ENCODE measurements at places on chromosomes 7 and 10. TPM values are rescaled to one million over a fixed set of nuclear protein-coding genes. Genes with fewer than 3 reads are reported as not detected.

DNA sequence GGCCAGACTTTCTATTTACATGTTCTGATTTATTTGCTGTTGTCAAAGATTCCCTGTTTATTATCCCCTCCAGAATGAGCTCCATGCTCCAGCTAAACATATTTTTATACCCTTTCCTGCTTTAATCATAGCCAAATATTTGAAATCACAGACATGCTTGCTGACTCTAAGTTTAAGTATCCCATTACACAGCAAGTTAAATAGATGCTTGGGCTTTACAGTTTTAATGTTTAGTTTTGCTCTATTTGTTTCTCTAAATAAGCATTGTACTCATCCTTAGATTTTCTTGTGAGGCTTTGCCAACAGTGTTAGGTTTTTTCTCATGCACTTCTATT, 196.8 kb downstream of the TAX1BP1 start:
- no peaks in the 10 kb centered on the region for H3K4me1 ChIP-seq
- H3K36me3 ChIP-seq: peaks cover 3% of the 10 kb centered on the region
- H3K4me3 ChIP-seq: no peak overlapping the region
- no peak overlapping the region for H3K27ac ChIP-seq

DNA sequence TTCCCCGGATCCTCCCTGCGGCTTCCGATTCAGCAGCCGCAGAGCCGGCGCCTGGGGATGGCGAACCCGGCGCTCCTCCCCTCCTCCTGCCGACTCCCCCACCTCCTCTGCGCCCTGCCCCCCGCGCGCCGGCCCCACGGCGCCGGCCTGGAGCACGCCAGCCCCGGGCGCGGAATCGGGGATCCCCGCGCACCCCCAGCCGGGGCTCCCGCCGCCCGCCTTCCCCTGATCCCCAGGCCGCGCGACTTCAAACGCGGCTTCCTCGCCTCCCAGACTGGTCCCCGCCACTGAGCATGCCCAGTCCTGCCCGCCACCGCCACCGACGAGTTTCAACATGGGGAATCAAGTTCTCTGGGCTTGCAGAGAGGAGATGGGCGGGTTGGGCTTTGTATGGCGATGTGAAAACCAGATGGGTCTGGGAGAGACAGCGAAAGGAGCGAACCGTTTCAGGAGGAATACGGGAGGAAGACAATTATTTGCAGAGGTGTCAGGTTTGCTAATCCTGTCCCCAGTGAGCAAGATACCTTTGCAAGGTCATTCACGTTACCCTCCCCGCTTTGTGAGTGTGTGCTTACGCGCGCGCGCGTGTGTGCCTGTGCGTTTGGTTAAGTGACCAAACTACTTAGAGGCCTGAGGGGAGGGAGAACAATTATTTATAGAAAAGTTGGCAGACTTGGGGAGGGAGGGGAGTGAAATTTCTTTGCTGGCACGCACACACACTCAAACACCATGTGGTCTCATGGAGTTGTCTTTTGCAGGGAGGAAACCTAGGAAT, at the start of gene PANK1:
Gene PANK1, minus strand, starts transcription at position 276 of the 775 bp plus-strand sequence. CDS start 351 bp downstream, outside the sequence.
- H3K27me3 ChIP-seq: no peaks in the 10 kb centered on the region
- no peaks in the 10 kb centered on the region for H3K4me1 ChIP-seq
- peak; percentile 87 for DNase-seq
- peak within 1 kb of the TSS; percentile 81 for H3K4me3 ChIP-seq

- DNase-seq: no peak
- H3K36me3 ChIP-seq: no peaks in the 10 kb centered on the region
- no peaks in the 10 kb centered on the region for H3K4me1 ChIP-seq
These were observed 18.9 kb upstream of the PRKAR2B start for GRCh38 chr7:107025449-107026103.

DNA sequence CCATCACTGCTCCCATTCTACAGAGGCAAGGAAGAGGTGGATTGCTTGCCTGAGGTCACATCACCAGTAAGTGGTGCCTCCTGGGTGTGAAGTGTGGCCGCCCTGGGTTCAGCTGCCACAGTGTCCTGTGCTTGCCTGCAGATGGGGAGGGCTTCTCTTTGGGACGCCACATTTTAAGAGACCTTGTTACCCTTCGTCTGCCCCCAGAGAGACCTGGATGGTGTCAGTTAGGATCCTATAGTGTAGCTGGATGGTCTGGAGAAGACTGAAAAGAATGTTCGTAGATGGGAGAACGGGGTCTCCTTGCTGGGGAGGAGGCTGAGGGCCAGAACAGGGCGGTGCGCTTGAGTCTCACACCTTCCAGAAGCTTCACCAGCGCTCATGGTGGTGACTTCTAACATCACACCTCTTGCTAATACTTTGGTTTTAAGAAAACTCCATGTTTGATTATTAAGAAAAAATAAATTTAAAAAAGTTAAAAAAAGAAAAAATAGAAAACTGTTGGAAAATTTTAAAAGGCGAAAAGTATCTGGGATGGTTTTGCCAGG, 2.3 kb downstream of the DOCK1 start:
- DNase-seq: peak; percentile 20
- H3K27ac ChIP-seq: no peak overlapping the region
- H3K36me3 ChIP-seq: no peaks in the 10 kb centered on the region
- no peaks in the 10 kb centered on the region for H3K27me3 ChIP-seq
- H3K4me1 ChIP-seq: no peaks in the 10 kb centered on the region

DNA sequence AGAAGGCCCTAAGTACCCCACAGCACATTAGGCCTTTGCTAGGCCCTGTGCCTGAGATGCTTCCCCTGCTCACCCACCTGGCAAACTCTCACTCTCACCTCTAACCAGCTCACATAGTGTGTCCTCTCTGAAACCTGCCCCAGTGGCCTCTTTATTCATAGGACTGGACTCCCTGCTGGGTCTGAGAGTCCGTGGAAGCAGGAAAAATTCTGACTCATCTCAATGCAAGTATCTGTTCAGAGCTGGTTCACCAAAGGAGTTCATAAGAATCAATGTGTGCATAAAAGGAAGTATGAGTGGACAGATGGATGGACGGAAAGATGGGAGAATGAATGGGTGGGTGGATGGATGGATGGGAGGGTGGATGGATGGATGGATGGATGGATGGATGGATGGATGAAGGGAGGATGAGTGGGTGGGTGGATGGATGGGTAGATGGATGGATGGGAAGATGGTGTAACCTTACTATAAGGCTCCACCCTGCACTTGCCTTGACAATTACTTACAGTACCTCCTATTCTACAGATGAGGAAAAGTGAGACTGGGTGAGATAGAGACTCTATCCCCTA, 111.2 kb upstream of the ZMIZ1 start:
- no peaks in the 10 kb centered on the region for H3K36me3 ChIP-seq
- no peak overlapping the region for H3K27ac ChIP-seq
- H3K4me3 ChIP-seq: no peak overlapping the region
- no peaks in the 10 kb centered on the region for H3K27me3 ChIP-seq
- no peak for DNase-seq
- no peaks in the 10 kb centered on the region for H3K4me1 ChIP-seq

GRCh38 chr10:106997721-106998120, 166.8 kb downstream of the SORCS1 start:
- H3K4me3 ChIP-seq: no peak overlapping the region
- no peaks in the 10 kb centered on the region for H3K4me1 ChIP-seq
- DNase-seq: peak; percentile 65
- no peaks in the 10 kb centered on the region for H3K27me3 ChIP-seq
- no peak overlapping the region for H3K27ac ChIP-seq

DNA sequence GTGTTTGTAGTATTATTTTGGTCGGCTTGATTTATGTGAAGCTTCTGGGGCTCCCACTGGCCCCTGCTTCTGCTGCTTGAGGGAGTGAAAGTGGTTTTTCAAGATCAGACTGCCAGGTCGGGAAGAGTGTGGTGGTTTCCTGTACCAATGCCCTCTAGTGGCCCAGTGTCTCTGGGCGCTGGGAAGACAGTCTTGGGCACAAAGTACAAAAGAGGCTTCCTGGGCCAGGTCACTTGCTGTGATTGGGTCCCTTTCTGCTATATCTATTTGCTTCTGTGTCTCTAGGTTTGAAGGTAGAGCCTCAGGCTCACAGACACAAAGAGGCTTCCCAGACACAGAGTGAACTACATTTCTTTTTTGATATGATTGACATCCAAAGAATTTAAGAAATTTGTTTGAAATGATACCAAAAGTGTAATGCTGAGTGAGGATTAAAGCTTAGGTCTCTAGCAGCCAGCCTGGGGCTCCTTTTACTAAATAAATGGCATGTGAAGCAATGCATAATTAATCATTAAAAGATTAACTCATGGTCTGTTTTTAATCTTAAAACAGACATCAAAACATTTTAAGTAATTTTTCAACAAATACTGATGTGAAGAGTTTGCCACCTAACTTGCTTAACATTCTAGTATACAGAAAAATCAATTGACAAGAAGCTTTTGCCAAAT, 36.3 kb downstream of the ABCB1 start:
- H3K4me3 ChIP-seq: no peak overlapping the region
- no peaks in the 10 kb centered on the region for H3K27me3 ChIP-seq
- no peak overlapping the region for H3K27ac ChIP-seq
- DNase-seq: peak; percentile 47

DNA sequence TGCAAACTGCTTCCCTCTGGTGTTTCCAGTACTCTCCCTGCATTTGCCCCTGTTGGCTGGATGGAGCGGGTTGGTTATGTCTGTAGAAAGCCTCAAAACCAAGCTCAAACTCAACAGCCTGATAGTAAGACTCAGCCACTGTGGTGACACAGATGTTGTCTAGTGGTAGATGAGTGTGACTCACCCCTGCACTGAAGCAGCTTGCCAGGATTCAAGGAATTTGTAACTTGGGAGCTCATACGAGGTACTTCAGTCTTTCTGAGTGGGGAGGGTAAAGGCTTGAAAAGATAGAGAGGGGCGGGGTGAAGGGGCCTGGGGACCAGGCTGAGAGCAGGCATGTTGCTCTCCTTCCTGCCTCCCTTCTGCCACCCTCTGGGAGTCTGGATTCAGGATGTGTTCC, 22.9 kb upstream of the AQP1 start:
- H3K36me3 ChIP-seq: no peaks in the 10 kb centered on the region
- peak; percentile 76 for DNase-seq
- H3K4me1 ChIP-seq: no peaks in the 10 kb centered on the region
- H3K27ac ChIP-seq: peak overlapping the region; percentile 39
- no peak overlapping the region for H3K4me3 ChIP-seq

- no peak for DNase-seq
- no peak overlapping the region for H3K4me3 ChIP-seq
- H3K4me1 ChIP-seq: peaks cover 4% of the 10 kb centered on the region
These were observed 5.5 kb downstream of the IL15RA start for GRCh38 chr10:5971886-5972285.

GRCh38 chr7:152587366-152587765, 88.6 kb downstream of the XRCC2 start:
- H3K4me3 ChIP-seq: no peak overlapping the region
- H3K27ac ChIP-seq: no peak overlapping the region
- DNase-seq: no peak
- H3K4me1 ChIP-seq: no peaks in the 10 kb centered on the region

DNA sequence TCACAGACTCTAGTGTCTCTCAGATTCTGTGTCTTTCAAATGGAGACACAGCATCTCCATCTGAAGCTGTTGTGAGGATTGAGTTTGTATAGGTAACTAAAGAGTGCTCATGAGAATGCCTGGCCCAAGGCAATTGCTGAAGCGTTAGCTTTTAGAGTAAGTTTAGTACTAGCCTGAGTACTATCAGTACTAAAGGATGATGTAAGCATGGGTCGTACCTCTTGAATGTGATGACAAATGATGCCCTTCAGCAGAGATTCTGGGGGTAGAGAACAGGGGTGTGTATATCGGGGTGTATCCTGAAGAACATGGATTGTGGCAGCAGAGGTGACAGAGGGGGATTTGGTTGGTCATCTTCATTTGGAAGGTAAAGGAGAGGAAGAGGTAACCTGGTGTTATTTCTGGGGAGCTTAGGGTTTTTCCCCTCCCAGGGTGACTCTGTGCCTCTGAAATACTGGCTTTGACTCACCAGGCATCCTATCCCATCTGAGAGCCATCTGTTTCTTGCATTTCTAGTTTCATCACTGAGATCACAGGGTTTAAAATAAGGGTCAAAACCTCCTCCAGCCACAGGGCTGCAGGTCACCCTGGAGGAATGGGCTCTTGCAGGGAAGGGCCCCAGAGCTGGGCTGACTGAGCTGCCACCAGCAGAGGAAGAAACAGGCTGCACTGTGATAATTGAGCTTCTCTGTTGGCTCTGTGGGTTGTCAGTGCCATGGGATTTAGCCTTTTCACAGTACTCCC, 756.0 kb downstream of the KCNMA1 start:
- no peaks in the 10 kb centered on the region for H3K4me1 ChIP-seq
- no peaks in the 10 kb centered on the region for H3K27me3 ChIP-seq
- no peak for DNase-seq
- H3K4me3 ChIP-seq: no peak overlapping the region

DNA sequence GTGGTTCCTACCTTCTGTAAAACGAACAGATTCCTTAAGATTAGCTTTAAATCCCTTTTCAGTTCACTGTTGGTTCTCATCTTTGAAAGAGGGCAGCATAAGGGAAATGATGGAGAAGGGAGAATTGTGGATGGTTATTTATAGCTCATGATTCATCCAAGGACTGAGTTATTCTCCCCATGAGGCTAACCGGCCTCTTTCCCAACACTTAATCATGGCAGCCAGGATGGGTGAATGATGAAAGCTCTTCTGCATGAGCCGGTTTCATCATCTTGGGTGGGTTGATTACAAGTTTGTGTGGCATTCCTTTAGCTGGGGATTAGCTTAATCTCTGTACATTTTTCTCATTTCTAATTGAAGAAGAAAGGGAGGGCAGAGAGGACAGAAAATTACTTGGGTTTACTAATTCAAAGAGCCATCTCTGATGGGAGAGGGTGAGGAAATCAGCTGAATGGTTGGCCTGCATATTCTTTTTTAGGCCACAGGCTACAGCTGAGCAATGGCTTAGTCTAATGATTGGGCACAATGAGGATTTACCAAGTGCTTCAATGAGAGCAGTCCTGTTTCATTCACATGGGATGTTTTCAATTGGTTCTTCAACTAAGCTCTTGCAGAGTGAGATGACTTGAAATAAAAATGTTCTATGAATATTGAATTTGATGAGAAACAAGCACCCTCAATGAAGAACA, 250.0 kb downstream of the BMPER start:
- H3K36me3 ChIP-seq: no peaks in the 10 kb centered on the region
- DNase-seq: no peak
- no peak overlapping the region for H3K4me3 ChIP-seq
- H3K27ac ChIP-seq: no peak overlapping the region

PLEKHS1 gene
- total RNA-seq: 0.21 TPM

NKX2-3 gene
- total RNA-seq: not detected

TNKS2 gene
- 43.2 TPM for total RNA-seq

CALN1 gene
- total RNA-seq: not detected
